Endothelial cell of coronary artery (primary cell): ENCODE measurements at places on chromosomes 13 and 19. TPM values are rescaled to one million over a fixed set of nuclear protein-coding genes. Genes with fewer than 3 reads are reported as not detected.

IRS2 gene
- 0.27 and 1.9 TPM in 2 replicates for total RNA-seq

NXNL1 gene
- total RNA-seq = not detected in 2 replicates

DBP gene
- total RNA-seq = 0.81 and 1.6 TPM in 2 replicates

PTGER1 gene
- total RNA-seq = 0.27 and 0.28 TPM in 2 replicates

CCL25 gene
- total RNA-seq = not detected in 2 replicates

CD177 gene
- total RNA-seq = 0.09 and 0.19 TPM in 2 replicates

SULT2B1 gene
- not detected in 2 replicates for total RNA-seq

ANKRD24 gene
- total RNA-seq = 0.18 and 0.38 TPM in 2 replicates

RAB20 gene
- total RNA-seq = 4.3 and 6.6 TPM in 2 replicates

NDUFS7 gene
- 61.5 and 62.4 TPM in 2 replicates for total RNA-seq

ZNF615 gene
- total RNA-seq = 6.0 and 9.5 TPM in 2 replicates

PINLYP gene
- total RNA-seq = 0.18 and 0.85 TPM in 2 replicates

POSTN gene
- total RNA-seq = 54.5 and 210 TPM in 2 replicates

GPR108 gene
- 44.4 and 45.6 TPM in 2 replicates for total RNA-seq

SLC5A5 gene
- not detected in 2 replicates for total RNA-seq

MRPL54 gene
- 49.8 and 52.0 TPM in 2 replicates for total RNA-seq

KLK10 gene
- total RNA-seq = under 0.01 TPM in 1 of 2 replicates, not detected in the other

PALM gene
- 2.8 and 6.8 TPM in 2 replicates for total RNA-seq

PGLYRP1 gene
- not detected in 2 replicates for total RNA-seq

DKKL1 gene
- total RNA-seq = not detected in 2 replicates

TMEM255B gene
- total RNA-seq = 23.0 and 26.9 TPM in 2 replicates

VSTM2B gene
- not detected in 2 replicates for total RNA-seq

SUGP2 gene
- 17.4 and 25.4 TPM in 2 replicates for total RNA-seq

SYCN gene
- not detected in 2 replicates for total RNA-seq

SHISA2 gene
- 3.1 and 8.5 TPM in 2 replicates for total RNA-seq
